Activated naive CD8-positive, alpha-beta T cell treated with anti-CD3 and anti-CD28 coated beads for 36 hours (primary cell): ENCODE measurements at places on chromosomes 2 and 18. TPM values are rescaled to one million over a fixed set of nuclear protein-coding genes. Genes with fewer than 3 reads are reported as not detected.

SLC5A6 gene
- total RNA-seq, result 74.2 TPM

DNA sequence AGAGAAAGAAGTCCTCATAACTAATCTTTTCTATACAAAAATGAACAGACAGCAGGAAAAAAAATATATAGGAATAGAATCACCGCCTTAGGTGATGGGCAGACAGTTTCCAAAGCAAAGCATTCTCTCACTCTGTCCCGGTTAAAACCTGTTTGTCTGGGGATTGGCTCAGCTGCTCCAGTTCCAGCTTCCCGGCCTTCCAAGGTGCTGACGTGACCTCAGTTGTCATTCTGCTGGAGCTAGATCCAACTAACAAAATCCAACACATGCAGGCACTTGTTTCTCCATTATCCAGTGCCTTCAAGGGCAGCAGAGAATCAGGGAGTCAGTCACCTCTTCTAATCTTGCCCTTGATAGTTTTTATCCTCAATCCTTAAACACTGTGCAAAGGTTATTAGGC, 52.8 kb downstream of the IKZF2 start:
- no peak overlapping the region for H3K27ac ChIP-seq
- no peak for DNase-seq
- H3K36me3 ChIP-seq, result peaks cover 2% of the 10 kb centered on the region
- peaks cover 29% of the 10 kb centered on the region for H3K4me1 ChIP-seq

GRCh38 chr2:12320991-12321641, 395.6 kb upstream of the TRIB2 start:
- DNase-seq, result no peak
- H3K27me3 ChIP-seq, result no peaks in the 10 kb centered on the region
- H3K4me1 ChIP-seq, result no peaks in the 10 kb centered on the region
- no peak overlapping the region for H3K27ac ChIP-seq

- H3K27ac ChIP-seq, result no peak overlapping the region
- DNase-seq, result no peak
- no peaks in the 10 kb centered on the region for H3K4me1 ChIP-seq
- H3K27me3 ChIP-seq, result no peaks in the 10 kb centered on the region
- H3K36me3 ChIP-seq, result no peaks in the 10 kb centered on the region
Observed at GRCh38 chr18:78151234-78151633, 828.4 kb upstream of the SALL3 start.

GRCh38 chr2:176128982-176129796, at the start of gene HOXD8:
Gene HOXD8, plus strand, starts transcription at chr2:176129705. Its CDS starts 662 bp downstream, at chr2:176130367.
- H3K27me3 ChIP-seq, result peaks cover 91% of the 10 kb centered on the region
- no peak for DNase-seq
- no peaks in the 10 kb centered on the region for H3K36me3 ChIP-seq
- H3K4me1 ChIP-seq, result peaks cover 28% of the 10 kb centered on the region
- no peak within 1 kb of the TSS for H3K27ac ChIP-seq

DNA sequence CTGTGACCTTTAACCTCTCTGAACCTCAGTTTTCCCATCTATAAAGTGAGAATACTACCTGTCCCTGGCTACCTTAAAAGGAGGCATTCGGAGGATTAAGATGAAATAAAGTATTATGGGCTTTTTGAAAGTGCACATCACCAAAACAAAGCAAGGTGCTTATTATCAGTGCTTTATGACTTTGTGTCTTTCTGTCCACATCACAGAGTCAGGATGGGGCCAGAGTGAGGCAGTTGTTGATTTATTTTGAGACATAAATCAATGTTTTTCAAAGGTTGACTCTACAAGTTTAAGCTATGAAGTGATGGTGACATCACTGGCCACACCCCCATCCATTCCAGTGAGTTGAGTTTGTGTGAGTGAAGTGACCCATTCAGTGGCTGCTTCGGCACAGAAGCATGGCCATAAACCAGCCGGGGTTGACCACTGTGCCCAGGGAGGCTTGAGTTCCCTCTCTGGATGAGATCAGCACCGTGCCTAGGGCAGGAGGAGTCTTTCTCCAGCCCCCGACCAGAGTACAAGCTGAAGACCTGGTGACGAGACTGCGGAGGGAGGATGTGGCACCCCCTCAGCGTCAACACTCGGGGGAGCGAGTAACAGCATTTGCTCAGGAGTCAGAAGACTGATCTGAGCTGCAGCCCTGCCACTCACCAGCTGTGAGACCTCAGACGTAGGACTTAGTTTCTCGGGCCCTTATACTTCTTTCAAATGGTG, 89.0 kb upstream of the PPP1CB start:
- H3K36me3 ChIP-seq, result no peaks in the 10 kb centered on the region
- no peak overlapping the region for H3K27ac ChIP-seq
- no peak overlapping the region for H3K4me3 ChIP-seq
- peaks cover 2% of the 10 kb centered on the region for H3K4me1 ChIP-seq
- no peak for DNase-seq

DNA sequence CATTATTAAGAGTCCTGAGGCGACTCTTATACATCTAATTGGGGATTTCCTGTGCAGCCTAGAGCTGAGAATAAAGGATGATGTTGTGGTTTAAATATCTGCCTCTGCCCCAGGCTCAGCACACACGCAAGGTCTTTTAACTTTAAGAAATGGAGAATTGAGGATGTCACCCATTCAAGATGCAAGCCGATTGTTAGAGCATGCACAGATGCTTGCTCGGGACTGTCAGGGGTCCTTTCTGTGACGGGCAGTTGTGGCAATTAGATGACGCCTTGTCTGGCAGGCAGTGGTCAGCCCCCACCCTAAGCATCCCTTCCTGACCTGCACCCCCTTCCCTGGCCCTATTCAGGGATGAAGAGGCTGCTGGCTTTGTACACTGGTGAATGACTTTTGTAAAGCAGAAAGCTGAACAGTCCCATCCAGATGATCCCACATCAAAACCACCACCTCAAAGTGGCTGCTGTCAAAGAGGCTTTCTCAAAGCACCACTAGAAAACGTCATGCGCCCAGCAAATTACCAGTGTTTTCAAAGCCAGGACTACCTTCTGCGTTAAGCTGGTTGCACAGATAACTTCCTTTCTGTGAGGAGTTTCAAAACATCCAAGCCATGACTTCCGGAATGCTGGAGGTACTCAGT, 23.7 kb downstream of the FAM178B start:
- H3K4me1 ChIP-seq, result peaks cover 52% of the 10 kb centered on the region
- peak overlapping the region; percentile 86 for H3K27ac ChIP-seq
- peak; percentile 74 for DNase-seq
- peak overlapping the region; percentile 47 for H3K4me3 ChIP-seq
- no peaks in the 10 kb centered on the region for H3K36me3 ChIP-seq

- H3K4me3 ChIP-seq, result no peak overlapping the region
- H3K4me1 ChIP-seq, result peaks cover 71% of the 10 kb centered on the region
- no peak for DNase-seq
- H3K36me3 ChIP-seq, result peaks cover 34% of the 10 kb centered on the region
- no peak overlapping the region for H3K27ac ChIP-seq
Observed at GRCh38 chr2:177395351-177396065, 2.9 kb downstream of the AGPS start.

- peaks cover 7% of the 10 kb centered on the region for H3K4me1 ChIP-seq
- H3K27ac ChIP-seq, result no peak overlapping the region
- DNase-seq, result no peak
- no peaks in the 10 kb centered on the region for H3K36me3 ChIP-seq
Observed at GRCh38 chr2:239747274-239747673, 277.9 kb downstream of the NDUFA10 start.

DNA sequence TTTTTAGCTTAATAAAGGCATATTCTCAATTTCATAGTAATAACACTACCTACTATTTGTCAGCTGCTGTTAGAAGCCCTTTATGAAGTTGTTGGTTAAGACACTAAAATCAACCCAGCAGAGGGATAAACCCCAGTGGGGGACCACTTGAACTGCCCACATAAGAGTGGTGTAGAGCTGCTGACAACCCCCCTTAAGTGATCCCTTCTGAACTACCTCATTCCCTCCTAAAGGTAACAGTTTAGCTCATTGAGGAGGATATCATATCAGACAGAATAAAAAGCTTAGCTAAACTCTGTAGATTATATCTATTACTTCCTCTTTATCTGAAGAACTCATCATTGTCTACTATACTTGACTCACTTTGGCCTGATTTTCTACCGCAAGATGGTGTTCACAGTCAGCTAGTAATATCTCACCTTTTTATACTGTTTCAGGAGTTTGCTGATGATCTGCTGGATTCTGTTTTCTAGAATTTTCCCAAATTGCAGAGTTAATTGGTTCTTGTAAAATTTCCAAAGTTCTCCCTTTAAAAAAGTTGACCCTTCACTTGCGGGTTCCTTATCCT, 16.2 kb downstream of the GALM start:
- no peak overlapping the region for H3K4me3 ChIP-seq
- H3K4me1 ChIP-seq, result peaks cover 25% of the 10 kb centered on the region
